ENCODE measurements at places on chromosomes 2 and 18. TPM values are rescaled to one million over a fixed set of nuclear protein-coding genes. Genes with fewer than 3 reads are reported as not detected.

- DNase-seq: no peak
- H3K4me3 ChIP-seq: no peak overlapping the region
- H3K27me3 ChIP-seq: no peaks in the 10 kb centered on the region
- H3K36me3 ChIP-seq: no peaks in the 10 kb centered on the region
- peaks cover 2% of the 10 kb centered on the region for H3K4me1 ChIP-seq
Observed at GRCh38 chr2:66684289-66684688, 249.4 kb downstream of the MEIS1 start.

- no peak overlapping the region for H3K27ac ChIP-seq
- DNase-seq: no peak
- no peaks in the 10 kb centered on the region for H3K36me3 ChIP-seq
- H3K4me1 ChIP-seq: peaks cover 5% of the 10 kb centered on the region
- H3K27me3 ChIP-seq: no peaks in the 10 kb centered on the region
Observed at GRCh38 chr2:215454519-215455246, 18.8 kb upstream of the FN1 start.

GRCh38 chr2:231364961-231365810 is 30.3 kb upstream of the B3GNT7 start:
- no peaks in the 10 kb centered on the region for H3K36me3 ChIP-seq
- H3K4me1 ChIP-seq: peaks cover 9% of the 10 kb centered on the region
- H3K27me3 ChIP-seq: peaks cover 4% of the 10 kb centered on the region
- peak overlapping the region; percentile 2 for H3K27ac ChIP-seq

DNA sequence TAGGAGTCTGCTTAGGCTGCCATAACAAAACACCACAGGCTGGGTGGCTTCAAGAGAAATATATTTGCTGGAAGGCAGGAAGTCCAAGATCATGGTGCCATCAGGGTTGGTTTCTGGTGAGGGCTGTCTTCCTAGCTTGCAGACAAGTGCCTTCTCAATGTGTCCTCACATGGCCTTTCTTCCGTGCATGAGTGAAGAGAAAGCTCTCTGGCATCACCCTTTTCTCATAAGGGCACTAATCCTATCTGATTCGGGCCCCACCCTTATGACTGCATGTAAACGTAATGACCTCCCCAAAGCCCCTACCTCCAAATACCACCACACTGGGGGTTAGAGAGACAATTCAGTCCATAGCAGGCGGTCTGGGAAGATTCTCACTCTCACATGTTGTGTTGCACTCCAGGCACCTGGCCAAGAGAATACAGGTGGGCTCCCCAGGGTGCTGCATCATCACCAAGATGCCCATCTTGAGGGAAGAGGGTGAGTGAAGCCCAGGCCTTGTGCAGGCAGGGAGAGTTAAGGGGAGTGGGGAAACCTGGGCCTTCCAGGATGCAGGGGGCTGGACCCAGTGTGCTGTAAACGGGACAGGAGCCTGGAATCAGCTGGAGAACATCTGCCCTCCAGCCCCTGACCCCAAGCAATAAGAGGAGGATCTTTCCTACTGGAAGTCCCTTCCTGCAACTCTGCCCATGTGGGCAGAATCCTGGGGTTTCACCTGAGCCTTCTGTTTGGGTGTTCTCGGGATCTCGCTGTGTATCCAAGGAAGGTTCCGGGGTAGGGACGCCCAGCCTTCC is 10.2 kb downstream of the CATIP start:
- peaks cover 6% of the 10 kb centered on the region for H3K4me1 ChIP-seq
- H3K27me3 ChIP-seq: peaks cover 5% of the 10 kb centered on the region
- H3K36me3 ChIP-seq: no peaks in the 10 kb centered on the region
- H3K27ac ChIP-seq: no peak overlapping the region
- no peak for DNase-seq
- H3K4me3 ChIP-seq: no peak overlapping the region

DNA sequence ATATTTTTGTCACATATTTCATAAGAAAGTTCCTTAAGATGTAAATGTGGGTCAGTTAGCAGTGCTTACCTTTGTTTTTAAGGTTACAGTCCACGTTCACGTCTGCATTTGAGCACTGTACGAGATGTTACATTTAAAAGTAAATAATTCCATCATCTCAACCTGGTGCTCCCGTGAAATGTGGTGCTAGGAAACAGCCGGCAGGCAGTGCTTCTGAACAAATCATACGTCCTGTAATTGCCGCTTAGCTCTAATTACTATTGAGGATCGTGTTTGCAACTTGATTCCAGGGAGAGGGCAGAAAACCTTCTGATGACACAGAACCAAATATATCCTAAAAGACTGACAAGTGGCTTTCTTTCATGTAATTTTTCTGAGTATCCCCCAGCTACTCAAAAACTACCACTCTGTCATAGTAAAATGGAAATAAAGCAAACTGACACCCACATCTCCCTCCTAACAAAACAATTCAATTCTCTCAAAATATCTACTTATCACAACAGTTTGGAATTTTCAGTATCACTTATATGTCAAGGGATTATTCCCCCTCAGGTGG is 297.8 kb upstream of the SESTD1 start:
- no peak overlapping the region for H3K4me3 ChIP-seq
- DNase-seq: no peak
- no peak overlapping the region for H3K27ac ChIP-seq
- no peaks in the 10 kb centered on the region for H3K36me3 ChIP-seq
- no peaks in the 10 kb centered on the region for H3K4me1 ChIP-seq

- no peaks in the 10 kb centered on the region for H3K4me1 ChIP-seq
- H3K4me3 ChIP-seq: no peak overlapping the region
- no peak for DNase-seq
- no peaks in the 10 kb centered on the region for H3K36me3 ChIP-seq
- H3K27ac ChIP-seq: no peak overlapping the region
Observed at GRCh38 chr2:8086796-8087479, 594.9 kb upstream of the ID2 start.

- peaks cover 28% of the 10 kb centered on the region for H3K27me3 ChIP-seq
- H3K4me1 ChIP-seq: peaks cover 60% of the 10 kb centered on the region
- H3K36me3 ChIP-seq: peaks cover 86% of the 10 kb centered on the region
- no peak overlapping the region for H3K27ac ChIP-seq
- H3K4me3 ChIP-seq: no peak overlapping the region
Observed at GRCh38 chr2:71526975-71527374, 73.6 kb downstream of the DYSF start.

DNA sequence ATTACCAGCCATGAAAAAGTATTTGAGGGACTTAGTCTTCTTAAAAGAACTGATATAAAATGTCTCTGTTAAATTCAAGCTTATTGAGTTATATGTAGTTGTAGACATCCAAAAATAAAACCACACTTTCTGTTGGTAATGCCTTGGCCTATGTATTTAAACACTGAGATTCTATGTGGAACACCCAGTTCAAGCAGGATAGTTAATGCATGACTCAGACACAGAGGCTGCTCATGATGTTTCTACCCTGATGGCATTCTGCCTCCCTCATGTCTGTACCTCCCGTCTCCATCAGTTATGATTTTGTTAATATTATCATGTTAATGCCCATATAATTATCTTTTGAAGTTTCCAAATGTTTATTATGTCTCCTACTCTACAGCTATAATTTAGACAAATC is 164.5 kb downstream of the XIRP2 start:
- H3K27me3 ChIP-seq: no peaks in the 10 kb centered on the region
- no peak for DNase-seq
- no peak overlapping the region for H3K27ac ChIP-seq
- H3K4me1 ChIP-seq: no peaks in the 10 kb centered on the region
- no peaks in the 10 kb centered on the region for H3K36me3 ChIP-seq

DNA sequence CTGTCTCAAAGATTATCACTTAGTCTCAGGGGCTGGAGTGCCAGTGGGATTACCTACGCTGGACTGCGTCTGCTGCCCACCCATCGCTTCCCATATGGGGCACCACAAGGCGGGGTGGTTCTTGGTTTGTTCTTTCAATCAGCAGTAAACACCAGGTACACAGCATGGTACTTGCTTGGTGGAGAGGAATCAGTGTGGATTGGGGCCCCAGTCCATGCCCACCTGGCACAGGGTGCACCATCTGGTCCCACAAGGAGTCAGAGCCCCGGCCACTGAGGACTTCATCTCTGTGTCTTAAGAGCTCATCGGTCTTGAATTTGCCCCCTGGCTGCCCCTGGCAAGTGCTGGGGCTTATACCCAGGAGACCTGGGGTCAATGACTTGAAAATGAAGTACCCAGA is 96.2 kb downstream of the GLI2 start:
- no peaks in the 10 kb centered on the region for H3K36me3 ChIP-seq
- DNase-seq: no peak
- H3K4me3 ChIP-seq: no peak overlapping the region

GRCh38 chr2:102434655-102435381 is 11.9 kb downstream of the IL18RAP start:
- no peak for DNase-seq
- H3K4me1 ChIP-seq: peaks cover 6% of the 10 kb centered on the region
- no peaks in the 10 kb centered on the region for H3K36me3 ChIP-seq
- no peak overlapping the region for H3K27ac ChIP-seq
- no peaks in the 10 kb centered on the region for H3K27me3 ChIP-seq
- no peak overlapping the region for H3K4me3 ChIP-seq

GRCh38 chr2:166017208-166017607 is 63.6 kb upstream of the TTC21B start:
- H3K36me3 ChIP-seq: no peaks in the 10 kb centered on the region
- no peak overlapping the region for H3K27ac ChIP-seq
- no peaks in the 10 kb centered on the region for H3K27me3 ChIP-seq

DNA sequence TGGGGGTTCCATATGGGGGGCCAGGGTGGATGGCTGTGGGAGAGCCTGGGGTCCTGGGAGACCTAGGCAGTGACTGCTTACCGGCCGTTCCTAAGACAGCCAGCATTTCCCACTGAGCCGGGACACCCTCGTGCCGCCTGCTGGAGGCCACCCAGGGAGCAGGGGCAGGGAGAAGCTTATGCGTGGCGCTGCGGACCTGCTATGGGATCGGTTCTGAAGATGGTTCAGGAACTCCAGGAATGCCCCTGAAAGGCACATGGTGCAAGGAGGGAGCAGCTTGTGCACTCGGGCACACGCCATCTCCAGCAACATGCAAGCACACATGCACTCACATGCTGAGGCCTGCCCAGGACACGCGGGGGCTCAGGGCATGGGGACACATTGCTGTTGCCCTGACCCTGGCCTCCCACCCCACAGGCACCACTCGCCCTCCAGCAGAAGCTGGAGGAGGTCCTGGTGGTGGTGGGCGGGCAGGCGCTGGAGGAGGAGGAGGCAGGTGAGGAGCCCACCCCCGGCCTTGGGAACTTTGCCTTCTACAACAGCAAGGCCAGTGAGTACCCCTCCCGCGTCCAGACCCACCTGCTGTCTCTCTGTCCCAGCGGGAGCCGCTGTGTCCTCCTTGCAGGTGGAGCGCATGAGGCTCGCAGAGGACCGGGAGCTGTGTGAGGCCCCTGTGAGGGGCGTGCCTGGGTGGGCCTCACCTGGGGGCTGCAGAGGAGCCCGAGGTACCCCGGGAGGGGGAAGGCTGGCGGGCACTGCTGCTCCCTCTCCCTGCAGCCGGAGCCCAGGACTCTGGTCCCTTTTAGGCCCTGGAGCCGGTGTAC is 4.1 kb downstream of the KLHL30 start:
- H3K4me3 ChIP-seq: no peak overlapping the region
- no peak for DNase-seq
- H3K27ac ChIP-seq: no peak overlapping the region
- H3K36me3 ChIP-seq: peaks cover 8% of the 10 kb centered on the region

- H3K27me3 ChIP-seq: peaks cover 8% of the 10 kb centered on the region
- H3K4me3 ChIP-seq: no peak overlapping the region
- peak; percentile 46 for DNase-seq
- no peak overlapping the region for H3K27ac ChIP-seq
Observed at GRCh38 chr2:74250189-74250631, 51.8 kb downstream of the MTHFD2 start.

Gene PAX3
- total RNA-seq: 16.5 TPM

Gene ABCB11
- 1.9 TPM for total RNA-seq

Gene CDH2
- total RNA-seq: 162 TPM

Gene FAM110C
- 0.08 TPM for total RNA-seq

Measured in endothelial cell (in vitro differentiated cells).